Osteoblast (primary cell): ENCODE measurements at places on chromosomes 4 and X. TPM values are rescaled to one million over a fixed set of nuclear protein-coding genes. Genes with fewer than 3 reads are reported as not detected.
A peak's percentile ranks its signal among the peaks of the same experiment; 100 is the strongest.

DNA sequence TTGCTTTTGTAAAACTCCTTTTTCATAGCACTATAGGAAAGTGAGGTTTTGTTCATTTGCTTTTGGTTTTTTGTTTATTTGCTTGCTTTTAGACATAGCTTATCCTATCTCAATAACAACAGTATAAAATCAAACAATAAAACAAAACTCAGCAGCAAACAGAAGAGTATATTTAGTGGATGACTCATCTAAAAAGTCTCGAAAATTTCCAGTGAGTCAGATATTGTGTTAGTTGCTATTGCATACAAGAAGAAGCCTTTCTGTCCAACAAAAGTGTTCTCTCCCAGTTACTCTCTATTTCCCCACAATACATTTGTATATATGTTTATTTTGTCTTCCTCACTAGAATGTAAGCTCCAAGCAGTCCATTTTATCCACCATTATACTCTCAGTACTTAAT, 36.0 kb upstream of the NPNT start:
- peak; percentile 89 for DNase-seq

The POU3F4 gene
- total RNA-seq: not detected in 2 replicates

GRCh38 chr4:37884855-37885487, 5.9 kb upstream of the TBC1D1 start:
- peak; percentile 32 for DNase-seq

GRCh38 chr4:70239884-70240591, 2.4 kb upstream of the CSN3 start:
- DNase-seq: no peak

DNA sequence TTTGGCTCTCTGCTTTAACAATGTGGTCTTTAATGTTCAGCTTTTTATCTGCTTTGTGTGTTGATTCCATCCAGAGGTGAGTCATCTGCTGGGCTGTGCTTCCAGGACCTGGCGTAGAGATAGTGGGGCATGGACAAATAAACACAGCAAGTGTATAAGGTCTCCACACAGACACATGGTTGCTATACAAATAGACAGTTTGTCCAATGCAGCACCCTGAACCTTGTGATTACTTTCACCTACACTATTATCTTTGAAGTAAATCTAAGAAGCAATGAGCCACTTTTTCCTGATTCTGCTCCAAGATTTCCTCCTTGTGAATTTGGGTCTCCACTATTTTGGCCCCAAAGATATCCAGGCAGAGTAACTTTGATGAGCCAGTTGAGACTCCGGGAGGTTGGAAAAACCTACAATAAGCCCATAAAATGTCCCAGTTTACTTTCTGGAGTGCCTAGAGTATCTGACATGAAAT, 12.1 kb downstream of the PPARGC1A start:
- DNase-seq: no peak

GRCh38 chr4:2936773-2937145, 26.4 kb downstream of the NOP14 start:
- peak; percentile 97 for DNase-seq

DNA sequence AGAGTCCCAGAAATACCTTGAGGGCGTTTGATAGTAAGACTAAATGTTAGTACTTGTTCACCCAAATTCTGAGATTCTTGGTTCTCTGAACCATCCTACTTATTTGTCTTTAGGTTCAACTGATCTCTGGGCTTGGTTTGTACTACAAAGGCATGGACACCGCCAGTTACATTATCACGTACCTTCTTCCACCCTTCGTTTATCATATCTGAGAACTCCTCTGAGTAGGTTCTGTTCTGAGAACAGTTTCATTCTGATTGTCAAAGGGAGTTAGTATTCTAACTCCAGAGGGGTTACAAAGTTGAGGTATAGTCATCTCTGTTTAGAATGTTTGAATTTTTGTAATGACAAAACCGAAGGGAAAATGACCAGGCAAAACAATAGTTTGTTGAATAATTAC, 19.3 kb downstream of the ZFX start:
- DNase-seq: no peak

DNA sequence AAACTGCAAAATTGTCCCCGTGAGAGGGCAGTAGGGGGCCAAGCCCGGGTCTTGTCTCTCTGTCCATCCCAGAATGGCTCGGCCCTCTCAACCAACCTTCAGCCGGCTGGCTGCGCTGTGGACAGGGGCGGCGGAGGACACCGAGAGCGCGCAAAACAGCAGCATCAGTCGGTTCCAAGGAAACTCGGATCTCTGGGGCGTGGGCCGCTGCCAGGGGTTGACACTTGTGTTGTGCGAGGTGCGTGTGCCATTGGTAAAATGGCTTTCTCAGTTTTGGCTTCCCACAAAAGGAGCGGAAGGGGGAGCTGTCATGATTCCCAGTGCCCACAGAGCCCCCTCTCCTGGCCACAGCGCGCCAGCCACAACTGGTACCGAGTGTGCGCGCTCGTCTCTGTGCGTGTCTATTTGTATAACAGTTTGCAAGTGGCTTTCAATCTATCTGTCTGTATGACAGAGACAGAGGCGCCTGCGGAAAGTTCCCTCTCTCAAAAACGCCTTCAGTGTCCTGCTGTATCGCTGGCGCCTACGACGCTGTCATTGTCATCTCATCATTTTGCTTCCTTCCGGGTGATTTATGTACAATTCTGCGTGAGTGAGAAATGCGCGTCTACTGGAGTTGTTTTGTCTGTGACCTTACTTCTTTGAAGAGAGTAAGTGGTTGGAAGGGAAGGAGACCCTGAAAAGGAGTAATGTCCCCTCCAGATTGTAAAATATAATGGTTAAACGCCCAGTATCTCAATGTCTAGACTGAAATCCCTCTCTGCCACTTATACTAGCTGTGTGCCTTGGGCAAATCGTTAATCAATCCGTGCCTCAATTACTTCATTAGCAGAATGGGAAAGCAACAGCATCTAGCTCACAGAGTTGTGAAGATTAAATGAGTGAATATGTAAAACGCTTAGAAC, 1.8 kb downstream of the DKK2 start:
- DNase-seq: peak; percentile 48

- DNase-seq: peak; percentile 89
Measured at GRCh38 chr4:56937262-56937661, 29.6 kb downstream of the REST start.

DNA sequence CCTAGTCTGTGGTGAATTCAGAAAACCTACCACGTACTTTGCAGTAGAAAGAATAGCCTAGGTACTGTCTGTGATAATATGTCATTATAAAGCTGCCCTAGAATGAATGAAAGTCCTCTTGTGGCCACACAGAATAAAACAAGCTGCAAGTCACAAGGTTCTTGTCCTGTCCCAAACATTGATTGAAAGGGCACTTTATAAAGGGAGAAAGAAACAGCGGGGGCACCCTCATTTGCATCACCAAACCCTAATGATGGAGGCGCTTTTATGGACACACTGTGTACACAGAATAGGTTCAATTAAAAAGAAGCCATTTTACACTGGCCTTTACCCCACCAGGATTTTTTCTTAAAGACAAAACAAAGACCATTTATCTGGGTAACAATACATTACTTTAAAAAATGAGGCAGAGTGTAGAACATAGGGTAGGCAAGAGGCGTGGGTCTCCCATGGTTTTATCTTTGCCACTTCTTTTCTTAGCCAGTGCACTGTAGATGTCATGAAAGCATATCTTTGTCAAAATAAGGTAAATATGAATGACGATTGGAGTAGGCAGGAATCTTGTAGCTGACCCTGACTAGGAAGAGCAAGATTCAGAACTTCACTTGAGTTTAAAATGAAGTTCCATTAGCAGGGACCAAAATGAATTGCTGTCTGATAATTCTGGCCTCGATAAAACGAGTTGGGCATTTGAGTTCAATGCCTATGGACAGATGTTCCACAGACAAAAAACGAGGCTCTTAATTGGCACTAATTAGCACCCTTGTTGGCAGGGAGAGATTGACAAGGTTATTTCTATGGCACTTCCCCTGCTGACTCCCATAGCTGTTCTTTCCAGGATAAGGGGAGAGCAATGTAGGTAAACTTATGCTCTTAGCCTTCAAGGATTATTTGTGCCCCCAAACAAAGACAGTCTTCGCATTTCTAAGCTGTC, 365.1 kb downstream of the AFF2 start:
- no peak for DNase-seq
